ENCODE measurements at places on chromosomes 16 and 17. TPM values are rescaled to one million over a fixed set of nuclear protein-coding genes. Genes with fewer than 3 reads are reported as not detected.

Gene LMF1
- total RNA-seq: 38.6 TPM

Gene ACE
- 16.0 TPM for total RNA-seq

Gene NLK
- 8.3 TPM for total RNA-seq

Gene VAT1L
- 0.81 TPM for total RNA-seq

Gene HOXB1
- not detected for total RNA-seq

Gene MPP3
- 6.3 TPM for total RNA-seq

Gene MAF
- total RNA-seq: 0.72 TPM

Gene CLUH
- total RNA-seq: 32.4 TPM

Gene IL21R
- 2.9 TPM for total RNA-seq

Gene OR2C1
- total RNA-seq: not detected

Gene SULT1A2
- 4.7 TPM for total RNA-seq

Gene NECAB2
- not detected for total RNA-seq

Gene CBX8
- total RNA-seq: 4.1 TPM

Gene TBC1D28
- not detected for total RNA-seq
